Activated naive CD8-positive, alpha-beta T cell treated with anti-CD3 and anti-CD28 coated beads, Interleukin-2, amount 10 ng/mL, durations not matched to agents 7 days and 5 days (primary cell): ENCODE measurements at places on chromosomes 11 and 22. TPM values are rescaled to one million over a fixed set of nuclear protein-coding genes. Genes with fewer than 3 reads are reported as not detected.
A peak's percentile ranks its signal among the peaks of the same experiment; 100 is the strongest.

DNA sequence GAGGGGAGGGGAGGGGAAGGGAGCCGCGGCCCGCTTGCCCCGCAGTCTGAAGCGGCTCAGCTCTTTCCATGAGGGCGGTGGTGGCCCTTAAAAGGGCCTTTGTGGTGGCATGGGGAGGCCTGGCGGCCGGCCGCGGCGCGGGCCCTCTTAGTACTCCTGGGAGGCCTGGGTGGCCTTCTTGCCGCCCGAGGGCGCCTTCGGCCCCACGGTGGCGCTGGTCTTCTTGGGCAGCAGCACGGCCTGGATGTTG is 6.9 kb downstream of the DPAGT1 start:
- H3K27me3 ChIP-seq: no peaks in the 10 kb centered on the region
- H3K36me3 ChIP-seq: peaks cover 38% of the 10 kb centered on the region
- no peak for DNase-seq
- peak overlapping the region; percentile 92 for H3K27ac ChIP-seq
- H3K4me3 ChIP-seq: peak overlapping the region; percentile 91
- peaks cover 41% of the 10 kb centered on the region for H3K4me1 ChIP-seq

DNA sequence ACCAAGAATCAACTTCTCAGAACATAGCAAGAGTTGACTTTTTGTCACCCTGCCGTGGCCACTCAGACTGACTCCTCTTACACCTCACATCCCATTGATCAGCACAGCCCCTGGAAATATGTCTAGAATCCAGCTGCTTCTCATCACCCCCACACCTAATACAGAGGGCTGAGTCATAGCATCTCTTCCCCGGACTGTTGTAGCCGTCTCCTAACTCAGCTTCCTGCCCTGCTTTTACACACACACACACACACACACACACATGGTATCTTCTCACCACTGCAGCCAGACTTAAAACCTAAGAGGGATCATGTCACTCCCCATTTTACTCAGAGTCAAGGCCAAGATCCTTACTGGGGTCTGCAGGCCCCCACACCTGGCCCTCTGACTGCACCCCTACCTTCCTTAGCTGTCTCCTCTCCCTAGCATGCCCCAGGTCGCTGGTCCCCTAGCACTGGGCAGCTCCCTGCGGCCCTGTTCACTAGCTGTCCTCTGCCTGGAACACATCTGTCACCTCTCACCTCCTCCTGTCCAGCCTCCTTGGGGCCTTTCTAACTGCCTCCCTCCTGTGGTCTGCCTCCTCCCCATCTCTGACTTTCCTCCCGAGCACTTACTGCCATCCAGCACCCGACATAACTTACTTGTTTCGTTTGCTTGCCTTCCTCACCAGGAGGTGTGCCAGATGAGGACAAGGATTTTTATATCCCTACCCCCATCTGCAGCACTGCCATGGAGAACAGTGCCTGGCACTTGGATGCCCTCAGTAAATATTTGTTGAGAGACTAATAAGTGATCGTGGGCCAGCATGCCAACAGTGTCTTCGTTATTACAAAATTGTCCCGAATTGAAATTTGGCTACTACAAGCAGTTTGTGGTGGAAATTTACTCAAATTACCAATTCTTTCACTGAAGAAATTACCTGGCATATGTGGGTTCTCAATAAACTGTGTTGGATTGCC is 61.9 kb downstream of the BMAL1 start:
- no peaks in the 10 kb centered on the region for H3K36me3 ChIP-seq
- DNase-seq: no peak
- peak overlapping the region; percentile 78 for H3K4me3 ChIP-seq
- H3K27ac ChIP-seq: peak overlapping the region; percentile 78

- DNase-seq: no peak
- peaks cover 31% of the 10 kb centered on the region for H3K27me3 ChIP-seq
- H3K36me3 ChIP-seq: no peaks in the 10 kb centered on the region
- peaks cover 3% of the 10 kb centered on the region for H3K4me1 ChIP-seq
- no peak overlapping the region for H3K4me3 ChIP-seq
- no peak overlapping the region for H3K27ac ChIP-seq
Measured at GRCh38 chr11:57276971-57277675, 40.1 kb upstream of the APLNR start.

AHNAK gene
- total RNA-seq: 344 TPM
